ENCODE measurements at places on chromosomes 1 and 21.

GRCh38 chr1:224502459-224503160 lies 68.0 kb upstream of the WDR26 start:
- no peak overlapping the region for H3K27ac ChIP-seq
- no peaks in the 10 kb centered on the region for H3K36me3 ChIP-seq
- peaks cover 30% of the 10 kb centered on the region for H3K4me1 ChIP-seq
- H3K4me3 ChIP-seq, result no peak overlapping the region
- H3K27me3 ChIP-seq, result no peaks in the 10 kb centered on the region
- DNase-seq, result no peak

DNA sequence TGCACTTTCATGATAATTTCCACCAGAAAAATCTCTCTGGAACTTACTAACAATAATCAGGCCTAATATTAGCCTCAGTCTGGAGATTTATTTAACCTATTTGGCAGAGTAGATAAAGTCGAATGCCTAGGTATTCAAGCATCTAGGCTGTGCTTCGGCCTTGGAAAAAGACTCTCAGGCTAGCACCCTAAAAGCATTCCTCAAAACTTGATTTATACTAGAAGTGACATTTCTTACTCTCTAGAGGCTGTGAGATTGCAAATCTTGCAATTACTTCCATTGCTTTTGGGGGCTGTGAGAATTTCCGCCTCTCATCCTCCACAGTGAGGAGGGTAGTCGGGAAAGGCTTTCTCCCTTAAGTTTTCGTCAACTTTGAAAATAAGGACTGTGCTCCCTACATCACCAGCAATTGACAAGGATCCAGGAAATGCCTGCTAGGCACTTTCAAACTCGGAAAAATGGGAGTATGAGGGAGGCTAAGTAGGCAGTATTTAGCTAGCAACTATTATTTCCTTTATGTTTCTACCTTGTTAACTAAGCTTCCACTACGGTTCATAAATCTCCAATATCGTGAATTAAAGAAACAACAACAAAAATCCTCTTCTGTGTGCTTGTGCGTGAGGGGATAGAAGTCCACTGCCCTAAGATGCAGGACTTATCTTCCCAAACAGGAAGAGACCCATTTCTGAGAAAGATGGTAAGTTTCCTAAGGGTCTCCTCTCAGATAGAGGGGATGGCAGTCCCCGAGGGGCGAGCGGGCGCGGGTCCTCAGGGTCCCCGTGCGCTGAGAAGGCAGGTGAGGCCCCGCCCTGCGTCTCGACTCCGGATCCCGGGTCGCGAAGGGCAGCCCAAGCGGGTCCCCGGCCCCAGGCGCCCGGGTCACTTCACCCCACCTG lies 1.1 kb upstream of the LMO4 start:
- H3K27me3 ChIP-seq, result no peaks in the 10 kb centered on the region
- no peaks in the 10 kb centered on the region for H3K36me3 ChIP-seq

DNA sequence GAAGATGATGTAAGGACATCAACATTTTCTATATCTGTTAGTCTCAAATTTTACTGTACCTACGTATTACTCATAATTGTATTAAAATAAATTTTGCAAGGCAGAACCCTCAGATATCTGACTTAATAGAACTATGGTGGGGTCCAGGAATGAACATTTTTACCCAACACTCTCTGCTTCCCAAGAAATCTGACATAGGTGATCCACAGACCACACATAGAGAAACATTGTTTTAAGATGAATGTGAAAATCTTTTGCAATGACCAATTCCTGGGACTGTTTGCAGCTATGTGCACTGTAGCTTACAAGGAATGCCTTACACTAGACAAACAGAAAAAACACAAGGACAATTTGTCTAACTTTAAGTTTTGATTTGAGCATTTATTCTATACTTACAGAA lies 645.6 kb upstream of the ADGRL2 start:
- H3K27me3 ChIP-seq, result no peaks in the 10 kb centered on the region
- no peak for DNase-seq
- H3K27ac ChIP-seq, result no peak overlapping the region
- H3K4me1 ChIP-seq, result no peaks in the 10 kb centered on the region
- H3K36me3 ChIP-seq, result no peaks in the 10 kb centered on the region

GRCh38 chr1:154726443-154726842 lies 118.5 kb upstream of the ADAR start:
- H3K36me3 ChIP-seq, result no peaks in the 10 kb centered on the region
- no peak for DNase-seq
- no peak overlapping the region for H3K27ac ChIP-seq
- no peaks in the 10 kb centered on the region for H3K4me1 ChIP-seq

DNA sequence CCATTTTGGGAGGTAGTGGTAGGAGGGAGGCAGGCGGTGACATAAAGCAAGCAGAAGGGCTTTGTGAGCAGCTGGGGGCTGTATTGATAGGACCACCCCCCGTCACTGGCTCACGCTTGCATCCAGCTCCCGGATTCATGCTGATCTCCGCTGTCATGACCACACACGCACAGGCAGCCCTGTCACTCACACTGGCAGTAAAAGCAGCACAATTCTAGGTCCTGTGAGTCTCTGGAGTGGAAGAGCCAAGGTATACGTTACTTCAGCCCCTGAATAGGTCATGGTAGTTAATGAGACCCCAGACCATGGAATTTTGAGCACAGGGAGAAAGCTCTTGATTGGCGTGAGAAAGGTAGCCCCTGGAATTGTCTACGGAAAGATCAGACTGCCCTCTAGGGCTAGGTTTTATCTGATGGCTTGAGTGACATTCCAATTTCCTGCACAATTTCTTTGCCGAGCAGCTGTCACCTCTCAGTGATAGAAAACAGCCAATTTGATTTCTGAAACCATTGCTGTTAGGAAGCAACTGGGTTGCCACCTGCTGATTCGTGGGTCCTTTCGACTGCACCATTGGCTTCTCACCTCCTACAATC lies 5.4 kb downstream of the OR2B11 start:
- H3K4me3 ChIP-seq, result no peak overlapping the region
- H3K36me3 ChIP-seq, result no peaks in the 10 kb centered on the region
- no peak for DNase-seq
- H3K4me1 ChIP-seq, result no peaks in the 10 kb centered on the region
- peaks cover 22% of the 10 kb centered on the region for H3K27me3 ChIP-seq

DNA sequence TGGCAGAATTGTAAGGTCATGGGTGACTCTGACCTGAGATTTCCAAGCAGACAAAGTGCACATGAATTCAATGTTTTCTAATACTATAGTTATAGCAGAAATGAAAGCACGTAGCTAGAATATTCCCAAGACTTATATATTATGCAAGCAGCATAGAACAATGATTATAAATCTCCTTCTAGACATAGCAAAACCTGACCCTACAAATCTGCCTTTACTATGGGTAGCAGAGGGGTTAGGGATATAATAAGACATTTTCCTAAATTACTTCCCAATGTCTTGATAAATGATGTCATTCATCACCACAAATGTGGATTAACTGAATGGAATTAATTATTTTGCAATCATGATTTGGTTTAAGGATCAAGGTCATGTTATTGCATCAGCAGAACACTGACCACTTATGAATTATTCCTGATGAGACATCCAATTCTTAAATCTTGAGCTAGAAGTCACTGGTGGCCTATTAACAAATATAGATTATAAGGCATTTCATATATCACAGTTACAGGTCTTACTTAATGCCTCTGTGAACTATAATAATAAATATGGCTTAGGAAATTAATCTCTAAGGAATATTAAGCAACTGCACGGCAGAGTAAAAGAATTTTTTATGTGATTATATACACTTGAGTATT lies 776.6 kb downstream of the AMY1C start:
- no peaks in the 10 kb centered on the region for H3K36me3 ChIP-seq
- H3K27me3 ChIP-seq, result no peaks in the 10 kb centered on the region
- no peak overlapping the region for H3K27ac ChIP-seq
- no peak overlapping the region for H3K4me3 ChIP-seq

GRCh38 chr1:38708701-38709258 lies 150.8 kb downstream of the RRAGC start:
- DNase-seq, result no peak
- peaks cover 20% of the 10 kb centered on the region for H3K27me3 ChIP-seq
- H3K4me1 ChIP-seq, result no peaks in the 10 kb centered on the region
- no peak overlapping the region for H3K27ac ChIP-seq

- no peak overlapping the region for H3K27ac ChIP-seq
- DNase-seq, result no peak
- peaks cover 14% of the 10 kb centered on the region for H3K27me3 ChIP-seq
- H3K4me1 ChIP-seq, result peaks cover 10% of the 10 kb centered on the region
These were observed 1.8 kb downstream of the NIBAN1 start for GRCh38 chr1:184972315-184973055.

GRCh38 chr1:154551474-154551873 lies 7.0 kb downstream of the UBE2Q1 start:
- H3K4me3 ChIP-seq, result no peak overlapping the region
- no peaks in the 10 kb centered on the region for H3K27me3 ChIP-seq
- peaks cover 18% of the 10 kb centered on the region for H3K36me3 ChIP-seq
- no peak overlapping the region for H3K27ac ChIP-seq
- DNase-seq, result no peak
- peaks cover 40% of the 10 kb centered on the region for H3K4me1 ChIP-seq

GRCh38 chr1:62373221-62373620 lies 54.0 kb upstream of the KANK4 start:
- peaks cover 14% of the 10 kb centered on the region for H3K27me3 ChIP-seq
- no peak for DNase-seq
- no peak overlapping the region for H3K4me3 ChIP-seq
- H3K27ac ChIP-seq, result no peak overlapping the region
- no peaks in the 10 kb centered on the region for H3K4me1 ChIP-seq
- H3K36me3 ChIP-seq, result no peaks in the 10 kb centered on the region

GRCh38 chr1:50416150-50416527 lies 7.1 kb downstream of the DMRTA2 start:
- H3K27ac ChIP-seq, result no peak overlapping the region
- no peak overlapping the region for H3K4me3 ChIP-seq
- peaks cover 12% of the 10 kb centered on the region for H3K36me3 ChIP-seq
- H3K27me3 ChIP-seq, result peaks cover 58% of the 10 kb centered on the region

DNA sequence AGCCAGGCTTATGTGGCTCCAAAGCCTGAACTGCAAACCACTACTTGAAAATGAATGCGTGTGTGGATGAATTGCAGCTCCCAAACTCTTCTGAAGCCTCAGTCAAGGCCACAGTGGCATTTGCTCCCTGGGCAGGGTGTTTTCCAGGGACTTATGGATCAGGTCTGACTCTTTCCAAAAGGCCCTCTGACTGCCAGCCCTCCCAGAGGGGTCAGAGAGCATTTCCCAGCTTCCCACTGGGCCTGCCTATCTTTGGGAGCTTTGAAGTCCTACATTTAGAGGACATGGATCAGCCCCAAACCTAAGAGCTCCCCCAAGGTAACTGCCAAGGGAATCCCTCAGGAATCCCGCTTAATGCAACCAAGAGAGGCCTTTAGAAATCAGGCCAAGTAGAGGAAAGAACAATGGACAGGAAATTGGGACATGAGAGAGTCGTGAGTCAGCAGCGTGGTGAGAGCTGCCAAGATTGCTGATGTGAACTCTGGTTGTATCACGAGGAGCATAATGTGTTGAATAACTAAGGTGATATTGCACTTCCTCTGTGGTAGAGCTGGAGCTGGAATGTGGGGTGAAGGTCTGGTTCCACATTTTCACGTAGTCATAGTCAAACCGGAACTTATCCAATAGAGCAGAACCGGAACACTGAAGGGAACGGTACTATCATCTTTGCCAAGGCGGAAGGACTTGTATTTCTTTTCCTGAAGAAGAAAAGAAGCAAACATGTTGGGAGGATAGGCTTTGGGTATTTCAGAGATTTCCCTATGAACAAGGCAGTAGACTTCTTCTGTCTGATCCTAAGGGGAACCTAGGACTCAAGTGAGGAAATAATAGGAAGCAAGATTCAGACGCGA lies 99.4 kb upstream of the JUN start:
- H3K36me3 ChIP-seq, result no peaks in the 10 kb centered on the region
- peaks cover 39% of the 10 kb centered on the region for H3K4me1 ChIP-seq
- no peak overlapping the region for H3K27ac ChIP-seq
- no peaks in the 10 kb centered on the region for H3K27me3 ChIP-seq

- H3K36me3 ChIP-seq, result no peaks in the 10 kb centered on the region
- peaks cover 7% of the 10 kb centered on the region for H3K4me1 ChIP-seq
- H3K27me3 ChIP-seq, result peaks cover 1% of the 10 kb centered on the region
- no peak overlapping the region for H3K27ac ChIP-seq
These were observed 7.4 kb upstream of the INKA2 start for GRCh38 chr1:111746614-111746999.

GRCh38 chr1:177464686-177465085 lies 293.9 kb downstream of the BRINP2 start:
- H3K27ac ChIP-seq, result no peak overlapping the region
- no peak for DNase-seq
- H3K36me3 ChIP-seq, result no peaks in the 10 kb centered on the region
- H3K27me3 ChIP-seq, result no peaks in the 10 kb centered on the region
- no peaks in the 10 kb centered on the region for H3K4me1 ChIP-seq
- no peak overlapping the region for H3K4me3 ChIP-seq

GRCh38 chr1:50289495-50289894 lies 133.7 kb downstream of the DMRTA2 start:
- H3K36me3 ChIP-seq, result no peaks in the 10 kb centered on the region
- DNase-seq, result no peak
- no peak overlapping the region for H3K4me3 ChIP-seq
- no peak overlapping the region for H3K27ac ChIP-seq

DNA sequence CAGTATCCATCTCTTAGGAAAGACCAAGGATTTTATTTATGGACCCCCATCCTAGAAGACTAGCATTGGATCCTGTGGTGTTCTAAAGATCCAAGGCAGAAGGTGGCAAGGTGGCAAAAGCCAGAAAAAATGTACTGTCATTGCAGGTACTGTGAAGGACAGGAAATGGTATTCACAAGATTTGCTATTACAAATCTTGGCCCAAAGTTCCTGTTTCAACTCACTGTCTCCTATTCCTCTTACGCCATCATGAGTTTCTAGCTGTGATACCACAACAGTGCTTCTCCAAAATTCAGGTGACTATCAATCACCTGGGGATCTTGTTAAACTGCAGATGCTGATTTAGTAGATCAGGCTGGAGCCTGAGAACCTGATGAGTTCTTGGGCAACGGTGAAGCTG lies 21.4 kb downstream of the ACP6 start:
- no peak overlapping the region for H3K4me3 ChIP-seq
- H3K4me1 ChIP-seq, result no peaks in the 10 kb centered on the region
- DNase-seq, result no peak
- no peak overlapping the region for H3K27ac ChIP-seq

DNA sequence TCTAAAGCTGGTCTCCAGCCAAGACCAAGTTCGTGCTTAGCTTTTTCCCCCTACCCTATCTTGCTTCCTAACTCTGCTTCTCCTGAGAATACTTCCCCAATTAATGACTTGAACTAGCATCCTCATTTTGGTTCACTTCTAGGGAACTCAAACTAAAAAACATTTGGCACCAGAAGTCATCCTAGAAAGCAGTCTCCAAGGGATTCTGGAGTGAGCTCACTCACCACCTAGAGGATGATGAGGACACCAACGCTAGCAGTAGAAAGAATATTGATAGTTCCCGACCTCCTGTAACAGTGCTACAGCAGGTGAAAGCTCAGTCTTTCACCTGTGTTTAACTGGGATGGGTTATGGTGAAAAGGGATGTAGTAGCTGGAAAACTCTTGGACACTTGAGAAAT lies 4.7 kb upstream of the PSMB2 start:
- H3K27me3 ChIP-seq, result peaks cover 29% of the 10 kb centered on the region
- H3K27ac ChIP-seq, result no peak overlapping the region
- peaks cover 7% of the 10 kb centered on the region for H3K4me1 ChIP-seq
- H3K36me3 ChIP-seq, result no peaks in the 10 kb centered on the region
